ENCODE measurements at places on chromosomes 11 and 22.
A peak's percentile ranks its signal among the peaks of the same experiment; 100 is the strongest.

- no peak for DNase-seq
Observed at GRCh38 chr11:59787816-59788215, 22.8 kb downstream of the MRPL16 start.

DNA sequence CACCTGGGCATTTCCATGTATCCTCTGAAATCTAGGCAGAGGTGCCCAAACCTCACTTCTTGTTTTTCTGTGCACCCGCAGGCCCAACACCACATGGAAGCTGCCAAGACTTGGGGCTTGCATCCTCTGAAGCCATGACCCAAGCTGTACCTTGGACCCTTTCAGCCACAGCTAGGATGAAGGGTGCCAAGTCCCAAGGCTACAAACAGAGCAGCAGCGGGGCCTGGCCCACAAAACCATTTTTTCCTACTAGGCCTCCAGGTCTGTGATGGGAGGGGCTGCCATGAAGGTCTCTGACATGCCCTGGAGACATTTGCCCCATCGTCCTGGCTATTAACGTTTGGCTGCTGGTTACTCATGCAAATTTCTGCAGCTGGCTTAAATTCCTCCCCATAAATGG, 20.4 kb upstream of the EIF4G2 start:
- DNase-seq = no peak

GRCh38 chr11:133697161-133697560, 148.2 kb downstream of the SPATA19 start:
- no peak for DNase-seq

- no peak for DNase-seq
Observed at GRCh38 chr11:77175021-77175842, 47.2 kb downstream of the MYO7A start.

GRCh38 chr22:43772831-43773230, 39.3 kb downstream of the EFCAB6 start:
- no peak for DNase-seq

- no peak for DNase-seq
Observed at GRCh38 chr11:102617466-102618008, 7.6 kb downstream of the MMP20 start.

GRCh38 chr11:111307472-111308108, 9.2 kb downstream of the POU2AF3 start:
- no peak for DNase-seq

GRCh38 chr11:131370901-131371790, 731 bp downstream of the NTM start:
- no peak for DNase-seq

- no peak for DNase-seq
Observed at GRCh38 chr22:36284171-36284571, 31.2 kb downstream of the APOL1 start.

DNA sequence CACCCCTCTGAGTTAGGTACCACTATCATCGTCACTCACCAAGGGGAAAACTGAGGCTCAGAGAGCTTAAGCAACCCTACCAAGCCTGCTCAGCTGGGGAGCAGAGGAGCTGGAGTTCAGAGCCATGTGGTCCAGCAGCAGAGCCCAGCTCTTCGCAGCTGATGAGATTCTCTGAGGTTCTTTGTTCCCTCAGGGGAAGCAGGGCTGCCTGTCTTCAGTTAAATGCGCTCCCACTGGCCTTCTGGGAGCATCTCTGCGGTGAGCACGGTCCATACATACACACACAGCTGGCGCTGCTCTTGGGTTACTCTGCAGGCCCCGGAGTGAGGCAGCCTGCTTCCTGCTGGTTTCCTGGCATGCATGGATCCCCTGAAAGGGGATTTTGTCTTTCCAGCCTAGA, 5.2 kb upstream of the PTGDR2 start:
- DNase-seq = no peak

GRCh38 chr11:2924381-2924780, 4.8 kb downstream of the PHLDA2 start:
- no peak for DNase-seq

GRCh38 chr11:36763187-36763586, 165.2 kb upstream of the RAG2 start:
- no peak for DNase-seq

GRCh38 chr11:111585371-111585770, 16.9 kb upstream of the SIK2 start:
- no peak for DNase-seq

DNA sequence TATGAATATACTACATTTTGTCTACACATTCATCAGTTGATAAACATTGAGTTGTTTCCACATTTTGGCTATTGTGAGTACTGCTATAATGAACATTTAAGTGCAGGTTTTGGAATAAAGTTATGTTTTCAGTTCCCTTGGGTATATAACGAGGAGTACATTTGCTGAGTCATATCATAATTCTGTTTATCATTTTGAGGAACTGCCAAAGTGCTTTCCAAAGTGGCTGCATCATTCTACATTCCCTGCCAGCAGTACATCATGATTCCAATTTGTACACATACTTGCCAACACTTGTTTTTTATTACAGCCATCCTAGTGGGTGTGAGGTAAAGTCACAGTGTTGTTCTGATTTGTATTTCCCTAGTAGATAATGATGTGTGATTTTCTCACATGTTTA, 1458.6 kb upstream of the TENM4 start:
- no peak for DNase-seq

DNA sequence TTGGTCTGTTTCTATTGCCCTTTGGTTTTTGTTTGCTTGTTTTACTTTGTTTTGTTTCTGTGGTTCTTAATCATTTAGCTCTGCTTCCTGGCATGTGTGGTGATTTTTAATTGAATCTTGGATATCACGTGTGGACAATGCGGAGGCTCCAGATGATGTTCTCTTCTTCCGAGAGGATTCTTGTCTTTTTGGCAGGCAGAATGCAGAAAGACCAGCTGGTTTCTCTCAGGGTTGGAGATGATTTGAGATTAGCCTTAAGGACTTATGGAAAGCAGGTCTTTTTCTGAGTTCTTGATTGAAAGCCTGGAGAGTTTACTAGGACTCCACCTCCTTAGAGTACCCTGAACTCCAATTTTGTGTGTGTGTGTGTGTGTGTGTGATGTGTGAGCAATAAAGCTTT, 21.0 kb upstream of the ANO1 start:
- DNase-seq = no peak

- DNase-seq = no peak
Observed at GRCh38 chr22:40107851-40108378, 69.8 kb upstream of the TNRC6B start.

DNA sequence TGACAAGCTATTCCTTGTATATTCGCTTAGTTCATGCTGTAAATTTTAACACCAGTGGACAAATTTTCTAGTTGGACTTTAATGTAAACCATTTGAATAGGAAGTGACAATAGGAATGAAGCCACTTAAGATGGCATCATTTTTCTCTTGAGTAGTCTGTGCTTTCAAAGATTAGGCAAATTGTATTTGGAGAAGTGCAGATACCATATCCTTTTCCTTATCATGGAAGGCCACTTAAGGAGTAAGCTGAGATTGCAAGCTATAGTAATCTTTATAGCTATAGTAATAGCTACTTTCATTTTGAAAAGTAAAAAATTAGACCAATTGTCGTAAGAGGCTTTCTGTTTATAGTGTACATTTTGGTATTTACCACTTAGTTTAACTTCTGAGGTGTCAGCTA, 12.8 kb downstream of the CAPRIN1 start:
- no peak for DNase-seq

DNA sequence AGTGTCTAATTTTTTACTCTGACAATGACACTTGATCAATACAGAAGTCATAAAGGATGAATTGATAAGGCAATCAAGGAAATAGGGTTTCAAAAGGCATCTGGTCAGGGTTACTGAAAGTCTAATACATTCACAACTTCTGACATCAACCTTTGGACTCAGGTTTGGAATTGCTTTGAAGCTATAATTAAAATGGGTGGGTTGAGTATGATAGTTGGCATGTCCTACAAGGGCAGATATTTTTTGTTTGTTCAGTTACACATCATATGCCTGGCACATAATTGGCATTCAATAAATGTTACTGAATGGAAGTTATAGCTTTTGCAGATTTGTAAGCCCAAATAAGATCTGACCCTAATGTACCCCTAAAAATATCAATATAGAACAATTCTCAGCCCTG, 7.3 kb upstream of the FUT4 start:
- DNase-seq = no peak

GRCh38 chr11:1548221-1549070, 23.6 kb downstream of the DUSP8 start:
- no peak for DNase-seq

- no peak for DNase-seq
Observed at GRCh38 chr11:69155302-69156234, at the start of gene SMIM38. TSS of gene SMIM38 (plus strand) at chr11:69155935. CDS start at chr11:69157847, 1,912 bp downstream.

DNA sequence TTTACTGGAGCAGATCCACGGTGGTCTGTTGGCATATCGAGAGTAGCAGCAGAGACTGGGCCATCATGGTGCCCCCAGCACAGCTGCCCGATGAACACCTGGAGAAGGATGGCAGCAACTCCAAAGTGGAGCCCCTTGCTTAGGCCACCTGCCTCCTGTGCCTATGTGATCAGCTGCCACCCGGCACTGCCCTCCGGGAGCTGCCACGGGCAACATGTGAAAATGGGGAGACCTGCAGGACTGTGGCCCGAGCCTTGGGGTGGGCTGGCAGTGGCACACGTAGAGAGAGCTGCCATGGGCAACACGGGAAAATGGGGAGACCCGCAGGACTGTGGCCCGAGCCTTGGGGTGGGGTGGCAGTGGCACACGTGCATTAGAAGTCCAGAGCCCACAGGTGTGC, 3.1 kb downstream of the FXYD2 start:
- no peak for DNase-seq

GRCh38 chr11:105226766-105227165, 87.2 kb upstream of the CARD18 start:
- no peak for DNase-seq

- DNase-seq = no peak
Observed at GRCh38 chr11:9099617-9100016, 8.2 kb upstream of the SCUBE2 start.

GRCh38 chr11:13668957-13669521, 571 bp downstream of the FAR1 start:
- DNase-seq = peak; percentile 72

DNA sequence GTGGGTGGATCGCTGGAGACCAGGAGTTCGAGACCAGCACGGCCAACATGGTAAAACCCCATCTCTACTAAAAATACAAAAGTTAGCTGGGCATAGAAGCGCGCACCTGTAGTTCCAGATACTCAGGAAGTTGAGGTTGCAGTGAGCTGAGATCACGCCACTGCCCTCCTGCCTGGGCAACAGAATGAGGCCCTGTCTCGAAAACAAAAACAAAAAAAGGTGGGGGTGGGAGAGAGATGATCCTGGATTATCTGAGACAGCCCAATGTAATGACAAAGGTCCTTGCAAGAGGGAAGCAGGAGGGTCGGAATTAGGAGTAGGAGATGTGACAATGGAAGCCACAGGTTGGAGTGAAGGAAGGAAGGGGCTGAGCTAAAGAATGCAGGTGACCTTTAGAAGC, 87.6 kb upstream of the APOA1 start:
- no peak for DNase-seq

GRCh38 chr11:65623177-65623576, 7.6 kb downstream of the PCNX3 start:
- no peak for DNase-seq

DNA sequence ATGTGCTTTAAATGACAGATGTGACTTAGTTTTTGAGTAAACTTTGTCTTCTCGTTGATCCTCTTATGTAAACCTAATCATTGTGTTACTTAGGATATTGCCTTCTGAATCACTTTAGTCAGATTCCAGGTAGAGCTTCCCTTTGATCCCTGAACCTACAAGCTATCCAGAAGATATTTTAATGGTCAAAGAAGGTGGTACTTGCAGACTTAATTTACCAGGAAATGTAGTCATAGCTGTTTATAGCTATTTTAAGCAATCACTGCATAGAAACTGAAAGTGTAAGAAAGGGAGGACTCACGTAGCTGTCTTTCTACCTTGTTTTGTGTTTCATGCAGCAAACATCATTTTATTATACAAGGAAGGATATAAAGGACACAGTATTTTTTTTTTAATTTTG, 189.5 kb downstream of the DDX10 start:
- no peak for DNase-seq

GRCh38 chr22:49475253-49475652, 352.4 kb downstream of the BRD1 start:
- DNase-seq = no peak

DNA sequence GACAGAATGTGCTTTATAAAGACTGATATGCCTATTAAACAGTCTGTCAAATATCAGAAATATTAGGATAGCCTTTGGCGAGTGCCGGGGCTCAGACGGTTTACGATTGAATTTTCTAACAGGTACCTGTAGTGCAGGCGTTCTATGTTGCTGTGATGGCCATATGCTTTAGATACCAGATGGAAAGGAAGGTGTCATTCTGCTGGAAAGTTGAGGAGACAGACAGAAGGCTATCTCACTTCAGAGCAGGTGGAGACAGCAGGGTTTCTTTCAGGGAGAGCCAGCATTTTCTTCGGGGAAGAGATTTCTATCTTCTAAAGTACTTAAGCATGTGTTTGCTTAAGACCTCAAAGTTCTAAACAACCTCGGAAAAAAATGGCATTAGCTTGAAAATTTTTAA, 415.4 kb downstream of the NTM start:
- DNase-seq = no peak

DNA sequence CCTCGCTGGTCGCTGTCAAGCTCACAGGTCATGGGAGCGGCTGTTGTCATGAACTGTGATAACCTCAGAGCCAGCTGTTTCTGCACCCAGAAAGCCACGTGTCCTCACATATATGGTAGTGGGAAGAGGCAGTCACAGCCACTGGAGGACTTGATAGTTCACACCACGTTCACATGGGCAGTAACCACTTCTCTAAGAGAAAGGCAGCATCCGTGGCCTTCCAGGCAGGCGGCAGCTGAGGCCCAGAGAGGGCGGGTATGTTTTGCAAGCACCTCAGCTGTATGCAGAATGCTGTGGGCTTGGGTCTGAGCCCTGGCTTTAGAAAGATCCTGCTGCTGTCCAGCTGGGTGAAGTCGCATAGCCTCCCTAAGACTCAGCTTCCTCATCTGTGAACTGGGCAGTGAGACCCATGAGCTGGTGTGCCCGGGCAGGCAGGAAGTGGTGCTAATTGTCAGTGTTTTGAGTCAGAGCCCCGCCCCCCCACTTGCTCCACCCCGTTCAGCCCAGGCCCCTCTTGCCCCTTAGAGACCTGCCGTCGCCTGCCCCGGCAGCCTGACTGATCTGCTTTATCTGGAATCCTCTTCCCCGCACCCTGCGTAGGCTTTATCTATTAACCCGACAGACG, 13.3 kb downstream of the TTC38 start:
- no peak for DNase-seq

All from left hindlimb (tissue), 1 donor.